Stimulated activated CD8-positive, alpha-beta memory T cell treated with anti-CD3 and anti-CD28 coated beads, Interleukin-4, amount 100 ng/mL, for 48 hours (primary cell): ENCODE measurements at places on chromosomes 16 and 17.

DNA sequence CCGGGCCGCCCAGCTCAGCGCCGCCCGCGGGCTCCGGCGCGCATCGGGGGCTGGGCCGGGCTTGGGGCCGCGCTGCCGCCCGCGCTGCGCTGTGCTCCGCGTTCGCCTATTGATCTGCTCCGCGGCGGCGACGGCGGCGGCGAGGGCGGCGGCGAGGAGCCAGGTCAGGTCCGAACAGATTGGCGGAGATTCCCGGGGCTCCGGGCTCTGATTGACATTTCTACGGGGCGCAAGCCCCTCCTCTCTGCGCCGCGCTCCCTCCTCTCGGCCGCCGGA lies 559 bp downstream of the IRX3 start:
- DNase-seq: no peak

- DNase-seq: no peak
Observed at GRCh38 chr16:56677474-56677873, 4.8 kb upstream of the MT1X start.

DNA sequence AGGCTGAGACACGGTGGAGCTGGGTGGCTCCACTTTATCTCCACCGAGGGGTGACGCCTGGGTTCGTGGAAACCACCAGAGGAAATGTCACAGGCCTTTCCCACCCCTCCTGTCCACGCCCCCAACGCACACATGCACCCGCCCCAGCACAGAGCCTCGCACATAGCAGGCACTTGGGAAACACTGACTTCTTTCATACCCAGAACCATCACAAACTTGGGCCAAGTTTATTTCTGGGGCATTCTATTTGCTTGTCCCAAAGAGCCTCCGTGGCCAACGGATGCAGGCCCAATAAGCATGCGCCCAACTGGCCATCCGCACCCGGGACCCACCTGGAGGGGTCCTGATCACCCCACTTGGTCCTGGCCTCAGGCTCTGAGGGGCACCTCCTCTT lies 3.3 kb downstream of the BCAR1 start:
- DNase-seq: no peak

- no peak for DNase-seq
Observed at GRCh38 chr17:51154176-51154575, 817 bp downstream of the NME1 start.

DNA sequence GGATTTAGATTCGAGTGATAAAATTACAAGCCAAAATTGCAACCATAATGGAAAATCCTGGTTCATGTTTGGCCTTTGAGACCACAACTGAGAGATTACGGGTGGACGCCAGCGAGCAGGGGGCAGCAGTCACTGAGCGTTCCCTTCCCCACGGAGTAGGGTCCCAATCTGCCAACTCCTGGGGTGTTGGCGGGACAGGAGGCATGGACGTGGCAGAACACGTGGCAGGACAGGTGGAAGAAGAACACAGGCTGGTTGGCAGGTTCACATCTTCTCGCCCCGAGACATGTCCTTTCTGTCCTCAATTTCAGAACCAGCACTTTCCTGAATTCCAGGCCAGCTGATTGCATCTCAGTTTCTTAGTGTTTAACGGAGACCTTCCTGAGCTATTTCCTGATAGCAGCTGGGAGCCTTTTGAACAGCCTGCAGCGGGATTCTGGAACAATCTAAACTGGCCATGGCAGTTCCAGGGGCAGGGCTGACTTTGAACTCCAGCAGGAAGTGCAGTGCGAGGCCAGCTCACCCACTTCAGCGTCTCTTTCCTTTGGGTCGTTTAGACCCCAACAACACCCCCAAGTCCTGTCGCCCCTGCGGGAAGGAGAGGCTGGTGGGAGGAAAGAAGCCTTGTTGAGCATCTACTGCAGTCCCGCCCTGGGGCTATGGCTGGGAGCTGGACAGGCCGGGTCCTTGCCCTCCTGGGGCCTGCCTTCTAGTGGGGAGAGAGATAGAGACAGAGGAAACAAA lies 159.1 kb upstream of the FOXF1 start:
- no peak for DNase-seq

DNA sequence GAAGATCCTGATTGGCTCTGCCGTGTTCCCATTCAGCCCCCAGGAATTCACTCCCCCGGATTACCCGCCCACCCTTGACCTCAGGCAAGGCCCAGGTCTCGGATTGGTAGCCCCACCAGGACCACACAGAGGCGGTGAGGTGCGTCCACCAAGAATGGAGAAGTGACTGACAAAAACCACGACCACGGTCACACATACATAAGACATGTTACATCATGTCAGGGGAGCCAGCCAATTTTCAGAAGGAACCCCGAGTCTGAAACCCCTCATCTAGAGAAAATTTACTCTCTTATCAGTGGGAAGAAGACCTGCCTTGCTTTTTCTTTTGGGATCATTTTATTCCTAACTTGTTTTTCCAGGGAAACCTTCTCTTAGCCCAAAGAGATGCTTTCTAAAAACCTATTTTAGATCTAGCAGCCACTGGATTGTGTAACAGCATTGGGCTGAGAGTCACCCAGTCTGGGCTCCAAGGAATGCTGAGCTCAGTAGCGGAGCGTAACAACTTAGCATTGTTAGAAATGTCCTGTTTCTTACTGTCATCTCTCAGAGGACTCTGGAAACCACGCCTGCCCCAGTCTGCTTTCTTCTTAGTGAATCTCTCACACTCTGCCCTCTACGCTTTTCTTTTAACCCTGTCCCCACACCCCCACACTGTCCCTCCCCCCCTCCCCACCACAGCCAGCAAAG lies 164.1 kb downstream of the CMIP start:
- no peak for DNase-seq

- DNase-seq: peak; percentile 68
Observed at GRCh38 chr17:29931231-29931932, 1.4 kb upstream of the SSH2 start.

GRCh38 chr17:44086364-44087311 lies 16.1 kb downstream of the G6PC3 start:
- DNase-seq: peak; percentile 63

GRCh38 chr17:33263396-33263795 lies 29.7 kb downstream of the ASIC2 start:
- DNase-seq: no peak

- DNase-seq: no peak
Observed at GRCh38 chr16:50399411-50399810, 30.6 kb upstream of the BRD7 start.
